ENCODE measurements at places on chromosomes 2 and 18.
A peak's percentile ranks its signal among the peaks of the same experiment; 100 is the strongest.

GRCh38 chr18:41744421-41745030 is 210.5 kb upstream of the PIK3C3 start:
- DNase-seq: no peak

GRCh38 chr2:96823198-96823597 is 7.1 kb downstream of the CNNM3 start:
- DNase-seq: no peak

- peak; percentile 99 for DNase-seq
Measured at GRCh38 chr18:75408554-75409506, 18.7 kb downstream of the SMIM21 start.

- DNase-seq: peak; percentile 50
Measured at GRCh38 chr2:168254158-168254935, 7.0 kb upstream of the STK39 start.

- DNase-seq: no peak
Measured at GRCh38 chr2:60659026-60659425, 97.0 kb upstream of the PAPOLG start.

DNA sequence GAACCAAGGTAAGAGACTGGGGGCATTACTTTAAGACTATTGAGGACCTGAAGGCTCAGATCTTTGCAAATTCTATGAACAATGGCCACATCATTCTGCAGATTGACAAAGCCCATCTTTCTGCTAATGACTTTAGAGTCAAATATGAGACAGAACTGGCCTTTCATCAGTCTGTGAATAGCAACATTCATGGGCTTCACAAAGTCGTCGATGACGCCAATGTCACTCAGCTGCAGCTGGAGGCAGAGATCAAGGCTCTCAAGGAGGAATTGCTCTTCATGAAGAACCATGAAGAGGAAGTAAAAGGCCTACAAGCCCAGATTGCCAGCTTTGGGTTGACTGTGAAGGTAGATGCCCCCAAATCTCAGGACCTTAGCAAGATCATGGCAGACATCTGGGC is 43.8 kb upstream of the SLC4A10 start:
- no peak for DNase-seq

- DNase-seq: no peak
Measured at GRCh38 chr2:38627391-38627790, 24.7 kb upstream of the HNRNPLL start.

- DNase-seq: no peak
Measured at GRCh38 chr2:85400023-85400422, 10.1 kb downstream of the CAPG start.

GRCh38 chr2:27891673-27892105 is 1.2 kb downstream of the BABAM2 start:
- peak; percentile 74 for DNase-seq

DNA sequence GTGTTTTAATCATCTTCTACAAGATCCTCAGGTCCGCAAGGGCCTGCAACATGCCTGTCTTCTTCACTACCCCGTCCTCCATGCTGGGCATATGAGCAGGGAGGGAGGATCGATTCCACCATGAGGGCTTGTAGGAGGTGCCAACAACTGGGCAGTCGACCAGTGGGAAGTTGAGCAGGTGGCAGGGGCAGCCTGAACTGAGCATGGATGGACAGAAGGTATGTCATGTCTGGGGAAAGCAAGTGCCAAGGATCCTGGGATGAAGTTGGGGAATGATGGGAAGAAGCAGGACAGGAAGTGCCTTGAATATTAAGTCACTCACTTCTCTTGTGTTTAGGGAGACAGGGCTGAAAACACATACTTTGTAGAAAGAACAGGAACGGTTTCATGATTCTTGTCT is 44.7 kb downstream of the CTIF start:
- DNase-seq: no peak
